Fibroblast of skin of left quadriceps (primary cell): ENCODE measurements at places on chromosomes 6 and 20.

GRCh38 chr6:70380252-70380651 is 33.1 kb upstream of the FAM135A start:
- DNase-seq = no peak

- DNase-seq = no peak
Measured at GRCh38 chr6:85764844-85765243, 122.2 kb upstream of the SYNCRIP start.

DNA sequence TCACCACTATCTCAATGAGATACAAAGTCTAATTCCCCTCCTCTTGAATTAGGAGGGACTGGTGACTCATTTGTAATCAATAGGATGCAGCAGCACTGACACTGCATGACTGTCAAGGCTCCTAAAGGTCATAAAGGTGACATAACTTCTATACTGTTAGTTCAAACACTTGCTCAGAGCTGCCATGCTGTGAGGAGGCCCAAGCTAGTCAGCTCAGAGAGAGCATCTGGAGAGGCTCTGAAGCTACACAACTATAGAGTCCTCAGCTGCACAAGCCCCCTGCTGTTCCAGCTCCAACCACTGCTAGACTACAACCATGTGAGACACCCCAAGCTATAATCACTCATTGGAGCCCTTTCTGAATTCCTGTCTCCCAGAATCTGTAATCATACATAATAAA is 17.0 kb upstream of the HEY2 start:
- no peak for DNase-seq

DNA sequence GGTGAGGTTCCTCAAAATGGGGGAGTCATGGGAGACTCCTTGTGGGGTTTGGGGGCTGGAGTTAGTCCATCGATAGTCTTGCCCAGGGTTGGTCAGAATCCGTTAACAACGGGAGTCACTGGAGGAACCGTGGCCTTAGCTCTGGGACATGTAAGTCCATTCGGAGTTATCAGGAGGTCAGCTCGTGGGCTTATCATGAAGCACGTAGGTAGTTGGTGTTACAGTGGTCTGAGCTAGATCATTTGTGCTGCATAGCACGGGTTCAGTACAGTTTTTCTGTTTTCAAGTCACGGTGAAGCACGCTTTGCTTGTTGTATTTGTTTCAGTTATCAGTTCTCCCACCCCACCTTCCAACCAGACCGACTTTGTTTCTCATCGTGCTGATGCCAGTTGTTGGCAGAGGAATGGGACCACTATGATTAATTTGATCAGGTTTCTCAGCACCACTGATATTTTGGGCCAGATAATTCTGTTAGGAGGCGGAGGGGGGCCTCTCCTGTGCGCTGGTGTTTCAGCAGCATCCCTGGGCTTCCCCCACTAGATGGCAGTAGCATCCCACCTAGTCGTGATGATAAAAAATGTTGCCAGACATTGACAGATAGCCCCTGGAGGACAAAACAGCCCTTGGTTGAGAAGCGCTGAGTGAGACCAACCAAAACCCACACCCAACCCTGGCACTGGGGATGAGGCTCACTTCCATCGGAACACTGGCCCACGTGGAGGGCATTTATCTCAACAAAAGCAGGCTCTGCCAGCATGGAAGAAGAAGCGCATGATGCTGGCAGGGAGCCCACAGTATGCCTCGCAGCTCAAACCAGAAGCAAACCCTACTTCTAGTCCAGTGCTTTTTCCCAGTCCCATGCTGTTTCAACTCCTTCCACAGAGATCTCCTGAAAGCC is 2.2 kb upstream of the APMAP start:
- peak; percentile 56 for DNase-seq

DNA sequence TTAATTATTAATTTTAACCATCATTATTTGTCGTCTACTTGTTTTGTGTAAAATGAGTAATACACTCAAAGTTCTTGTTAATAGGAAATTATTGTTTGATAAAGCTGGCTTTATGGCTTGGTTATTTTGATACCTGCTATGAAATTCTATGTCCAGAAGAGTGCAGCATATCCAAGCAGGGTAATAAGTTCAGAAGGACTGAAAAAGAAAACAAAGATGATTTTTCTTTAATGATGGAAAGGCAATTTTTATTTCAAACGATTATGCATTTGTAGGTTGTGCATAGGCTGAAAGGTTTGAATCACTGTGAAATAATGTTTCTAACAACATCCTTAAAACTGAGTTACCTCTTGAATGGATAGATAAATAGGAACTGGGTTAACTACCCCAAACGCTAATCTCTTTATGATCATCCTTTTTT is 1.4 kb upstream of the MAN1A1 start:
- DNase-seq = peak; percentile 27

DNA sequence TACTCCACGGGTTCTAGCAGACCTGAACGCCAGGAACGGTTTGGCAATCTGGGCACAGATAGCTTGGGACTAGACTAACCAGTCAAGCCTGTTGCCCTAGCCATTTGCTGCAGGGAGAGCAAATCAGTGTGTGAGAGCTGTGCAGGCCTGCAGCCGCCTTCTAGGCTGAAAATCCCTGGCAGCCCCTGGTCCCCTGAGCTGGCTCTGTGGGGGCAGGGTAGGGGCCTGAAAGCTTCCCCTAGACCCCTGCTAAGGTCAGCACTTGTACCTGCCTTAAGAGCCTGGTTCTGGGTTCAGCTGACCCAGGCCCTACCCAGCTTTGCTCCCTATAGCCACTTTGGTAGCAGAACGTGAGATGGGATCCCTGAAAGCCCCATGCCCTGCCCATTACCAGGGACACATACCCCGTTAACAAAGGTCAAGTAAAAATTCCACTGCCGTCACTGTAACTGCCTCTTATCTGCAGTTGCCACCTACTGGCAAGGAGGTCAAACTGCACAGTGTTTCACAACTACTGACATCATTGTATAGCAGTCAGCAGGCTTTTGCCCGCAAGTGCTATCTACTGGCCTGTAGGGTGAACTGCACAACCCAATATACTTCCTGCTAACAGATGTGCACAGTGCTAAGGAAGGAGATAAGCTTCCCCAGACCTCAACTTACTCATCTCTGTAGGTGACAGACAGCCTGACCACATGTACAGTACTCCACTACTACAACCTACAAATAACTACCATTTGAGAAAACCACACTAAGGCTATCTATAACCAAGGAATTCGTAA is 95.1 kb upstream of the OLIG3 start:
- DNase-seq = no peak

GRCh38 chr20:61252601-61253263 is 671 bp downstream of the CDH4 start:
- no peak for DNase-seq

DNA sequence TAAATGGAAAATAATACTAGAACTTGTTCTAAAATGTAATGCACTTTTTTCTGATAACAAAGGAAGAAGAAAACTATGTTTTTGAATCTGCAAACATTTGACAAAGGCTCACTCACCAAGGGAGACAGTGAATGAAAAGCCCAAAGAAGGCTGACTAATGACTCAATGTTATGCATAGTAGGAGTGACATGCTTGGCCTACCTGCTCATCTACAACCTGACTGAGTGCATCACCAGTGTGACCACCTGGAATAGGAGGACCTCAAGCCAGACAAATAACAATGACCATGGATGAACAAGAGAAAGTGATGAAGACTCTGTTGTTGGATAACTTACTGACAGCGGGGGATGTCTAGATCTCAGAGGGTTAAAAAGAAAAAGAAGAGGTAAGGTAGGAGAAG is 157.2 kb downstream of the SIM1 start:
- no peak for DNase-seq

DNA sequence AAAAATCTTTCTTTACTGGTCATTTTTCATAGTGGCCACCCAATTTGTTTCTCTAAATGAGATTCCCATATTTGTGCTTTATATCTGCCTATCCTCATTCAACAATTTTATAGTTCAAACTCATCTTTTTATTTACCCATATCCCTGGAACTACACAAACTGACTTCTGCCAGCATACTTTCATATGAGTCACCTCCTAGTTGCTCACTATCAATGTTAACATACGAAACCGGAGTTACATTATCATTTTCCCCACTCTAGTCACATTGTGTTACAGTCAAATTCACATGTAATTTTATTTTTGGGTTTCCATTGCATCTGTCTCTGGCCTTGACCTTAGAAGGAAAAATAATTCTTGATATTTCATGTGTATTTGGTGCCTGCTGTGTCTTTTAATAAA is 499.4 kb downstream of the MAFB start:
- no peak for DNase-seq

GRCh38 chr6:164331026-164331425 is 916.5 kb downstream of the QKI start:
- no peak for DNase-seq
